ENCODE measurements at places on chromosomes 2 and 18. TPM values are rescaled to one million over a fixed set of nuclear protein-coding genes. Genes with fewer than 3 reads are reported as not detected.

The GPR39 gene
- not detected for total RNA-seq

DNA sequence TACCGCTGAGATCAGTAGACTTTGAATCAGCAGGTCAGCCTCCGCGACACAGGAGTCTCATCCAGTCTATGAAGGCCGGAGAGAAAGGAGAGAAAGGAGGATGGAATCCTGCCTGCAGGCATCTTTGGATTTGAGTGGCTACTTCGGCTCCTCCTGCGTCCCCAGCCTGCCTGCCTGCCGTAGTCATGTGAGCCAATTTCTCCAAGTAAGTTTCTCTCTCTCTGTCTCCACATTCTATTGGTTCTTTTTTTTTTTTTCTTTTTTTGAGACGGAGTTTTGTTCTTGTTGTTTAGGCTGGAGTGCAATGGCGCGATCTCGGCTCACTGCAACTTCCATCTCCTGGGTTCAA is 16.7 kb downstream of the PDCD1 start:
- no peak for DNase-seq

The ACVR1C gene
- 5.0 TPM for total RNA-seq

DNA sequence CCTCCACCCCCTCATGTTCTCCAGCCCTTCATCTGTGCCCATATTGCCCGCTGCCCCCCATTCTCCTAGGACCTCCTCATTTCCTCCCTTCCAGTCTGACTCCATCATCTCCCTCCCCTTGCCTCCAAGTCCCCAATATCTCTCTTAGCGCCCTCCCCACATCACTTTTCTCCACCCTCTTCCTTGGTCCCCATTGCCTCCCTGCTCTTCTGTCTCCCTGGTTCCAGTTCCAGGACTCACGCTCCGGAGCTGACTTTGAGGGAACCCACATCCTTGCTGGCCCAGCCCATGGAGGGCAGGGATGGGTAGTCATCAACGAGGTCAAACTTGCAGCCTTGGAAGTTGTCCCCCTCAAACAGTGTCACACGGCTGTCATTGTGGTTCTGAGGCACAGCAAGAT is 2.6 kb downstream of the CRYBA2 start:
- no peak for DNase-seq

- no peak for DNase-seq
These were observed 89.5 kb upstream of the LMAN1 start for GRCh38 chr18:59448546-59448945.

Data from naive thymus-derived CD4-positive, alpha-beta T cell (primary cell).